ENCODE measurements at places on chromosomes 1 and 21. TPM values are rescaled to one million over a fixed set of nuclear protein-coding genes. Genes with fewer than 3 reads are reported as not detected.

Gene RBM8A
- 198 TPM for total RNA-seq

Gene FCGR2B
- total RNA-seq, result not detected

Gene LAMC1
- total RNA-seq, result 118 TPM

Gene ANKRD34A
- 0.23 TPM for total RNA-seq

Gene OPTC
- total RNA-seq, result not detected

Gene OR2T29
- total RNA-seq, result not detected

Gene ITLN2
- 0.14 TPM for total RNA-seq

Gene LCE3E
- not detected for total RNA-seq

Gene IGSF9
- 0.29 TPM for total RNA-seq

Gene VANGL2
- total RNA-seq, result 1.2 TPM

Gene SF3B4
- 131 TPM for total RNA-seq

Gene TMEM81
- 2.6 TPM for total RNA-seq

Gene NLRP3
- total RNA-seq, result not detected

Gene PPFIA4
- total RNA-seq, result 0.40 TPM

Gene NHLH1
- total RNA-seq, result 0.35 TPM

Gene TSPEAR
- total RNA-seq, result not detected

Gene SMYD3
- total RNA-seq, result 14.5 TPM

Gene CBS
- 12.1 TPM for total RNA-seq

Gene LCE2B
- total RNA-seq, result not detected

Gene MROH7
- total RNA-seq, result not detected

Gene NRIP1
- total RNA-seq, result 18.6 TPM

Gene CLEC20A
- total RNA-seq, result not detected

Gene KRTAP19-2
- total RNA-seq, result not detected

Gene OR10J1
- not detected for total RNA-seq

Gene DIO1
- not detected for total RNA-seq

Gene SPRR2F
- total RNA-seq, result not detected

Gene FHAD1
- 0.68 TPM for total RNA-seq
